ENCODE measurements at places on chromosomes 3 and 15. TPM values are rescaled to one million over a fixed set of nuclear protein-coding genes. Genes with fewer than 3 reads are reported as not detected.

The ZNF774 gene
- total RNA-seq: 0.98 TPM

The IL5RA gene
- not detected for total RNA-seq

The ECE2 gene
- not detected for total RNA-seq

The EOGT gene
- total RNA-seq: 114 TPM

The TMC3 gene
- total RNA-seq: not detected

The NLGN1 gene
- 11.4 TPM for total RNA-seq

The GOLGA6D gene
- total RNA-seq: not detected

The ECT2 gene
- 53.4 TPM for total RNA-seq

The ANKRD63 gene
- total RNA-seq: not detected

The TMEM40 gene
- total RNA-seq: not detected

The LTF gene
- total RNA-seq: under 0.01 TPM

The GRM2 gene
- 0.10 TPM for total RNA-seq

The SAMMSON gene
- not detected for total RNA-seq

The IL17RD gene
- total RNA-seq: 0.98 TPM

The ACAN gene
- under 0.01 TPM for total RNA-seq

The KCNH8 gene
- under 0.01 TPM for total RNA-seq

The CLDN16 gene
- total RNA-seq: under 0.01 TPM

The FBXL22 gene
- under 0.01 TPM for total RNA-seq

The GPR171 gene
- total RNA-seq: not detected

The SCAANT1 gene
- not detected for total RNA-seq

The SLC22A13 gene
- total RNA-seq: under 0.01 TPM

The TGM4 gene
- 0.33 TPM for total RNA-seq

The COPG1 gene
- total RNA-seq: 312 TPM

The WDR49 gene
- total RNA-seq: under 0.01 TPM

The SLC2A2 gene
- total RNA-seq: not detected

The UACA gene
- 119 TPM for total RNA-seq

The FBLN2 gene
- 1.2 TPM for total RNA-seq

The ARHGAP31 gene
- total RNA-seq: 74.6 TPM

The MBNL1 gene
- total RNA-seq: 609 TPM

Data from vein endothelial cell (primary cell).